NCI-H187 treated with DMSO at 0.1 percent for 48 hours (cell line): ENCODE measurements at places on chromosomes 2 and 18.
A peak's percentile ranks its signal among the peaks of the same experiment; 100 is the strongest.

DNA sequence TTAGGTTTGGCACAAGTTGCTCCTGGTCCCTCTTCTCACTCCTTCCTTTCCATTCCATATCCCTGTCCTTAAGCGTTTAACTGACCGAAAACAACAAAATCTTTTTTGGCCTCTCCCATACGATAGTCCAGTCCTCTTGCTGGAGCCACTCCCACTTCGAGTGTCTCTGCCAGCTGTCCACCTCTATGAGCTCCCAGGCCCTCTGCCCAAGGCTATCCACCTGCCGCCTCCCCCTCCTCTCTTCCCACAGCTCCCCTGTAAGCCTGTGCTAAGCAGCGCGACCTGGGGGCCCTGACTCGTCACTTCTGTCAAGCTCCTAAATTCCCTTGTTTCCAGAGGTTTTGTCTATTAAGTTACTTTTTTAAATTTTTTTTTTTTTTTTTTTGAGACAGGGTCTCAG is 47.0 kb upstream of the FOSL2 start:
- no peak for DNase-seq

DNA sequence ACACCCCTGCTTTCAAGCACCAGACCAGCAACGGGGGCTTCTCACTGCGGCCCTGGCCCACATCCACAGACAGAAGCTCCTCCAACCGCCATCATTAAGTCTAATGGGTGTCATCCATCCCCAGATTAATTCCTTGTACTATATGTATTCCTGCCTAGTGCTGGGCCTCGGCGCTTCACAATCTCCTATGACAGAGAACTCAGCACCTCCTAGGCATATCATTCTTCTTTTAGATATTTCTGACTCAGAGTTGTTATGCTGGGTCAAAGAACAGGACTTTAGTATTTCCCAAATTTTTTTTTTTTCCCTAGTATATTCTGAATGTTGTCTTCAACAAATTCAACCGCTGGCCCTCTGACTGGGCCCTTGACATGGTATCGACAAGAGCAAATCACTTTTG is 83.2 kb upstream of the TFCP2L1 start:
- DNase-seq = no peak

DNA sequence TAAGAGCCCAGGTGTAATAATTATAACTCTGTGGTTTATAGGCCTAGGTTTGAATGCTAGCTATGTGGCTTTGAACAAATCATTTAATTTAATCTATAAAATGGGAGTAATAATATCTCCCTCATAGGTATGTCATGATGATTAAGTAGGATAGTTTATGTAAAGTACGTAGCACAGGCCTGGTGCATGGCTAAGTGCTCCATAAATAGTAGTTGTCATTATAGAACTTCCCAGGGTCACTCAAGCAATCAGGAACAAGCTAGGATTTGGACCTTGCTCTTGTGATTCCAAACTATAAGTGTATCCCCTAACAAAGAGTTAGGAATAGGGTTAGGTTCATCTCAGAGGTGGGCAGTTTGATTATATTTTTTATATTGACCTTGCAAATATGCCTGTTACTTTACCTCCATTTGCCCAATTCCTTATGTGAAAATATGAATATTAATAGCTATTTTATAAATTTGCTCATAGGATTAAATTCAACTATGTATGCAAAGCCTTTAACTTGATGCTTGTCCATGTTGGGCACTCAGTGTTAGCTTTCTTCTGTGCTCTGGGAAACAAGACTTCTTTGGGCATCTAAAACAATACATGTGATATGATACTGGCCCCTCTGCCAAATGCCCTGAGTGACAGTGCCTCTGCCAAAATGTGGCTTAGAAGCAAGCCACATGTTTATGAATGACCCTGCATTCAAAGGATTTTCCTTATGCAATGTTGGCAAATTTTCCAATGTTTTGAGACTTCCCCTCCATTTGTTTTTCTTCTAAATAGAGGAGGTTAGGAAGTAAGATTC is 353.6 kb downstream of the KIAA1328 start:
- no peak for DNase-seq

DNA sequence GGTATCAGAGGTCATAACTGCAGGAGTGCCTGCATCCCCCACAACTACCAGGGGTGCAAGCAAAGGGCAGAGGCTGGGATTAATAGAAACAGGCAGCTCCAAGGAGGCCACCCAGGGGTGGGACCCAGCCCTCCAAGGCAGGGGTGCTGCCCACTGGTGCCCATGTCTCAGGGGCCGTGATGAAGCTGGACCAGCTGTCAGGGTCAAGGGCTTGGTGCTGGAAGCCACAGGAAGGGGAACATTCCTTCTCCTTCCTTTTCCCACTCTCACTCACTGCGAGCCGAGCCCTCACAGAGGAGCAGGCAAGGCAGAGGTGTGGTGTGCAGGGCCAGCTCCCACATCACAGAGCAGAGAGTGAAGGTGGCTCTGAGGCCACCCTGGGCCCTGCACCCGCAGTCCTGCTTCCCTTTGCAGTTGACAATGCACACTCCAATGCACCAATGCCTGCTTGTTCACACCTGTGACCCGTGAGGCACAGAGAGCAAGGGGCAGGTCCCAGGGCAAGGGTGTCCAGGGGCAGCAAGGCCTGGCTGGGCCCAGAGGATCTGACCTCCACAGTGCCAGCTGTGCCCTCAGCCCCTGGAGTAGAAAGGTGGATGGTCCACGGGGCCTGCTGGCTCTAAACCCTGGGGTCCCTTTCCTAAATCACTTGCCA is 28.7 kb downstream of the MLPH start:
- DNase-seq = no peak

DNA sequence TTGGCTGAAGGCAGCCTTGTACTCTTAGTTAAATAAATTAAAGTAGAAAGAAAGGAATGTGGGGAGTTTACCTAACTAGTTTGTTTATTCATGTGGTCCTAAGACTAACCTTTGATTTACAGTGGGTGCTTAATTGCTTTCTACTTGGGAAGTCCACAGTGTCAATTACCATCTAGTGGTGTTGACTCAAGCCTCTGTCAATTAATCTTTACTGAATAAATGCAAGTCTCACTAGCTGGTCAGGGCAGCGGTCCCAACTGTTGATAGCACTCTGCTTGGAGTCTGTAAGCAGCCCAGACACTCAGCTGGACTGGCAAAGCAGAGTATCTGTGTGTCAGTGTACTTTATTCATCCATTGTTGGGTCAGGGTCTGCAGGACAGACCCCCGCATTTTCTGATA is 15.8 kb downstream of the ZNF514 start:
- DNase-seq = no peak

GRCh38 chr2:224816816-224817215 is 100.7 kb upstream of the CCDC195 start:
- DNase-seq = no peak

DNA sequence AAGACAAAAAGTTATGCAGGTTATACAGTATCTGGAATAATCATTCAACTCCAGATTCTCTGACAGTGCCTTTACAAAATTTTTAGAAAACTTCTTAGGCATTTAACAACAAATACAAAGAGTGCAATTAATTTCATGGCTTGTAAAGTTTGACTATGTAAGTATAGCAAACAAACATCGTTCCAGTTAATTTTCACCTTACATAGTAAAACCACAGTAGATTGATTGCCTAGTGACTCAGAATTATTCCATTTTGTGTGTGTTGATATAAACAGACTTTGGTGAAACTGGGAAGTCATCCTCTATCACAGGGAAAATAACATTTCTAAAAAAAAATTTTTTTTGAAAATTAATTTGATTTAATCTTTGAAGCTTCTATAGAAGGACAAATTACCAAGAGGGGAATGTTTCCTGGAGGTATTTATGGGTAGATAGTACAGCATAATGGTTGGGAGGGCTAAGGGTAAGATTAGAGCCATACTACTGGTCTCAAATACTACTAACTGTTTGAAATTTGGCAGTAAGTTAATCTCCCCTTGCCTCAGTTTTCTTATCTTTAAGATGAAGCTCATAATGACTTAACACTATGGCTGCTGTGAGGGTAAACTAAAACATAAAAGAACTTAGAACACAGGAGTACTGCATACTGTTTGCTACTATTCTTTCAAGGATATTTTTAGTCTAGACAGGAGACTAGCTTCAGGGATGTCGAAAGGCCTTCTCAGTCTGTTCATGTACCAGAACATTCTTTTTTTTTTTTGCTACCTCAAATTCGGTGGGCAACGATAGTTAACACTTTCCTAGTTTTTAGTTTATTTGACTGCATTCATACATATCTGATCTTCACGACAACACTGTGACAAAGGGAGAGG is 19.6 kb downstream of the NDUFAF7 start:
- DNase-seq = no peak

- DNase-seq = no peak
These were observed 53.6 kb downstream of the DPYSL5 start for GRCh38 chr2:26901326-26902183.

- no peak for DNase-seq
These were observed 866.2 kb upstream of the DDX18 start for GRCh38 chr2:116948258-116948657.

DNA sequence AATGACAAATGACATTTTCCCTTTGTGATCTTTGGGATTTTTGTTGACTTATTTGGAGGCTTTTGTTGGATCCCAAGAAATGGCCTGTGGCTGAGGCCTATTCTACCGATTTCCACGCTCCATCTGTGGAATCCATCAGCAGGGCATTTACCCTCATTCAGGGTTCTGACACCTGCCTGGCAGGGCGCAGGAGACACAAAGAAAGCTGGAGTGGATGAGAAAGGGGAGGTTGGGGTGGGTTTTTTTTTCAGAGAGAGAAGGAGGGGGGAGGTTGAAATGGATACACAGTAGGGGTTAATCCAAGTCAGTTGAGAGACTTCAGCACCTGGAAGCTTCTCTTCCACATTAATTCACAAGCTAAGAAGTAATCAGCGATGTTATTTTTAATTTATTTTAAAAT is 59.7 kb downstream of the PAX3 start:
- peak; percentile 11 for DNase-seq
